DMS153 (cell line): ENCODE measurements at places on chromosomes 5 and 9.

DNA sequence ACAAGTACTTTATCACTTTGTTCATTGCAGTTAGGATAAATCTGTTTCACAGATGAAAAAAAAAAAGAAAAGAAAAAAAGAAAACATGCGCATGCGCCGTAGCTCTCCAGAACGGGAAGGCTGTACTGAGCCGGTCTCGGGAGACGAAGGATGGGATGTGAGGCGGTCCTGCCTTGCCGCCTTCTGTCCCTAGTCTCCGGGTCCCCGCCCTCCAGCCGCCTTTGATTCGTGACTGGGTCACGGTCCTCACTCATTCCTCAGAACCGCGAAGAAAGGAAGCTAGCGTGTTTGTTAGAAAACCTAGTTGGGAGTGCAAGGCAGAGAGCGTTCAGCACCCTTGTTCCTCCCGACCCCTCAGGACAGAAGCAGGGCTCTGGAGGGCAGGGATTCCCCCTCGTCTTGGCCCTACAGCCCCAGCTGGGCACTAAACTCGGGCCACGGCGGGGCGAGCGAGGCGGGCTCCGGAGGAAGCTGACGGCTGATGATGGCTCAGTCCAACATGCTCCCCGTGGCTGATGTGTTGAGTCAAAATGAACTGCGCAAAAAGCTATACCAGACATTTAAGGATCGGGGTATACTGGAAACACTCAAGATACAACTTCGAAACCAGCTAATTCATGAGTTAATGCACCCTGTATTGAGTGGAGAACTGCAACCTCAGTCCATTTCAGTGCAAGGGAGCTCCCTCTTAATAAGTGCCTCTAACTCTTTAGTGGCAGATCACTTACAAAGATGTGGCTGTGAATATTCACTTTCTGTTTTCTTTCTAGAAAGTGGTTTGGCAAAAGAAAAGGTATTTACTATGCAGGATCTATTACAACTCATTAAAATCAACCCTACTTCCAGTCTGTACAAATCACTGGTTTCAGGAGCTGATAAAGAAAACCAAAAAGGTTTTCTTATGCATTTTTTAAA is 40.0 kb downstream of the CPLANE1 start:
- no peak for DNase-seq

- DNase-seq, result no peak
Measured at GRCh38 chr5:56858777-56859442, 43.6 kb downstream of the MAP3K1 start.

DNA sequence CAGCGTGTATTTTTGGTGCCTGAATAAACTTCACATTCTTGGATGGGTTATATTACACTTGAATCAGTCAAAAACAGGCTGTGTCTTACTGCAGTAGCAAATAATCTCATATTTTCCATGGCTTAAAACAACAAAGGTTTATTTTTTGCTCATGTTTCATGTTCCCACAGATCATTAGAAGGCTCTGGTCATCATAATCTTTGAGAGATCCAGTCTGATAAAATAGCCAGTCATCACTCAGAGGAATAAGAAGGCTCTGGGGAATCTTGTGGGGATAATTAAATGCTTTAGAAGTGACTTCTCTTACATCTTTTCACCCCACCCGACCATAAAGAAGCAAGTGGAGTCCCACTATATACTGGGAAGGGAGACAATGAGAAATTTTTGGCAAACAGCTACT is 417.7 kb downstream of the PSAT1 start:
- DNase-seq, result no peak

GRCh38 chr5:83636156-83636555 is 84.5 kb downstream of the HAPLN1 start:
- DNase-seq, result no peak

GRCh38 chr9:108666240-108666784 is 189.5 kb downstream of the ACTL7B start:
- DNase-seq, result no peak

GRCh38 chr9:120839146-120839545 is 3.6 kb downstream of the PSMD5 start:
- DNase-seq, result no peak

- no peak for DNase-seq
Measured at GRCh38 chr9:134658378-134658955, 16.9 kb downstream of the COL5A1 start.

- DNase-seq, result no peak
Measured at GRCh38 chr5:124593952-124594351, 152.5 kb downstream of the ZNF608 start.

DNA sequence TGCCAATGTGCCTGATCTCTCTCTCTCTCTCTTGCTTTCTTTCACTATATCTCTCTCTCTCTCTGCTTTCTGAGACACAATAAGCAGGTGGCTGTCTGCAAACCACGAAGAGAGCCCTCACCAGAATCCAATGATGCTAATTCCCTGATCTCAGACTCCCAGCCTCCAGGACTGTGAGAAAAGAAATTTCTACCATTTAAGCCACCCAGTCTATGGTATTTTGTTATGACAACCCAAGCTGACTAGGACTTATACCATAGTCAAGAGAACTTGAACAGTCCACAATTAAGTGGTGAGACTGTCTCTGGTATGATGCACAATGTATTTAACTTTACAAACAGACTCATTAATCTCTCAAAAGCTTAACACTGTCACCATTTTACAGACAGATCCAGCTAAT is 67.0 kb downstream of the NFIB start:
- no peak for DNase-seq

DNA sequence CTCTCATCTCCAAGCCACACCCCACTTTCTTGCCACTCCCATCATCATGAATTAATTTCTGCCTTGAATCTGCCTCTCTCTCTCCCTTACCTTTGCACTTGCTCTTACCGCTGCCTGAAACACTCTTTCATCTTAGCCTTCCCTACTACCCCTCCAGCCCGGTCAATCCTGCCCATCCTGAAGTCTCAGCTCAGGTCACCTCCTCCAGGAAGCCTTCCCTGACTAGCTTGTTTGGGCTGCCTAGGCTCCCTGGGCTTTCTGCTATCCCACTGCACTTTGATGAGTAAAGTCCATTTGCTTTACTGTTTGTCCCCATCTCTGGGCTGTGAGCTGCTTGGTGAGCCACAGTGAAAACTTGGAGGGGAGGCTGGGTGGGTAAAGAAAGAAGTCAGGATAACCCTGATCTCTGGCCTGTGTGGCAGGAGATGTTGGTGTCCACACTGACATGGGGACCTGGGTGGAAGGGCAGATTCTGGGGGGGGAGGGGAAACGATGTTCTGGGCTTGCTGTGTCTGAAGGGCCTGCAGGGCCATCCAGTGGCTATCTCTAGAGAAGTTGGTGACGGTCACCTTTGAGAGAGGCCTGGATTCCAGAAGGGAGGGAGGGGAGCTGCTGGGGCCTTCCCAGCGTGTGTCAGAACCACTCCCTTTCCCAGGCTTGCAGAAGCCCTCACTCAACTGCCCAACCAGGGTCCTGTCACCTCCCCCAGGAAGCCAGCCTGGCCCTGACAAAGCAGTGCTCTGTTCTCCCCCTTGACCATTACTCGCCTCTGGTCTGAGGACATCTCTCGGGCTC is 75.0 kb upstream of the DAB2IP start:
- DNase-seq, result no peak

DNA sequence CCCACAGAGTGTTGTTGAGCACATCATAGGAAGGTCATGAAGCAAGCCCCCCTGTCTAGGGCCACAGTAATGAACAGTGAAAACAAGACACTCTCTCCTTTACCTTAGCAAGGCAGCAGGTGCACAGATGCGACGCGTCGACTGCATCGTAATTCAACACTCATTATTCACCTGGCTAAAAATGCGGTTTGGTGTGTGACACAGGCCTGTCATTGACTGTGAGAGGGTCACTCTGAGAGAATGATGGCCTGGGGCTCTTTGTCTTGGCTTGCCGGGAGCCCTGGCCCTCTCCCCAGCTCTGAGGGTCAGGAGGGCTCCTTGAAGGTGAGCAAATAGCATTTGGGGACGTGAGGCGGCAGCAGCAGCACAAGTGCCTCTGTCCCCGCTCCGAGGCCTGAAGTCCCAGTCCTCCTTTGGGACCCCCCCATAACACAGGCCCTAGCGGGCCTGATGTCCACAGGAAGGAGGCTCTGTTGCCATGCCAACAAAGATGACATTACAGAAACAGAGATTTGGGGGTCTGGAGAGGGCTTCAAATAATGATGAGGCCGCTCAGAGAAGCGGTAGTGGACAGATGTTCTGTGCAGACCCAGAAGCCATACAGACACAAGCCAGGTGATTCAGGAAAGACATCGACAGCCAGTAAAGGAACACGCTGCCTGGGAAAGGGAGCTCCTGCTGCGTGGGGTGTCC is 46.7 kb downstream of the SHB start:
- no peak for DNase-seq

DNA sequence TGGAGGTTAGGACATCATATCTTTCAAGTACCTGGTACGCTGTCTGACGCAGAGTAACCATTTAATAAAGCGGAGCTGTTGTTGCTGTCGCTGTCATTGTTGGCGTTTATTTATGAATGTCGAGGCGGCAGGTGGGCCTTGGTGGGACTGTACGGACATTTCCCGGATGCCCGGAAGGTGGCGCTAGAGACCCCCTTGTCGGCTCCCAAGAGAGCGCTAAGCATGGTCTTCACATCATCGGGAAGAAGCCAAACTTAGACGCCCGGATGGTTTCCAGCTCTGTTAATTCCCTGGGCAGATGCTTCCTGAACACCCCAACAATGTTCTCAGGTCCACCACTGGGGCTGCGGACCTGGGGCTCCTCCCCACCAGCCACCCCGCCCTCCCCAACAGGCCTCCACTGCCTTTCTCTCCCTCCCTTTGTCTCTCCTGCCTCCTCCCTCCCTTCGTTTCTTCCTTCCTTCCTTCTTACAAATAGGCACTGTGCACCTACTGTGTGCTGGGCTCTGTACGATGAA is 54.1 kb downstream of the DUSP1 start:
- peak; percentile 30 for DNase-seq

DNA sequence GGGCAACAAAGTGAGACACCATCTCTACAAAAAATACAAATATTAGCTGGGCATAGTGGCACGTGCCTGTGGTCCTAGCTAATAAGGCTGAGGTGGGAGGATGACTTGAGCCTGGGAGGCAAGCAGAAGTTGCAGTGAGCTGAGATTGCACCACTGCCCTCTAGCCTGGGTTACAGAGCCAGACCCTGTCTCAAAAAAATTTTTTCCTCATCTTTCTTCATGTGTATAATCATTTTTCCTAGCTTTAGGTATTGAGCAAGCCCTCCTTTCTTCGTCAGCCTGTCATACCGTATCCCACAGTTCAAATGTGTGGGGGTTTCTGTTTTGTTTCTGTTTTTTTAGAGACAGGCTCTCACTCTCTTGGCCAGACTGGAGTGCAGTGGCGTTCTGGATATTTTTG is 41.3 kb downstream of the EHMT1 start:
- no peak for DNase-seq

GRCh38 chr5:78610636-78611035 is 37.9 kb downstream of the LHFPL2 start:
- DNase-seq, result no peak
